ENCODE measurements at places on chromosomes 13 and 19.
A peak's percentile ranks its signal among the peaks of the same experiment; 100 is the strongest.

DNA sequence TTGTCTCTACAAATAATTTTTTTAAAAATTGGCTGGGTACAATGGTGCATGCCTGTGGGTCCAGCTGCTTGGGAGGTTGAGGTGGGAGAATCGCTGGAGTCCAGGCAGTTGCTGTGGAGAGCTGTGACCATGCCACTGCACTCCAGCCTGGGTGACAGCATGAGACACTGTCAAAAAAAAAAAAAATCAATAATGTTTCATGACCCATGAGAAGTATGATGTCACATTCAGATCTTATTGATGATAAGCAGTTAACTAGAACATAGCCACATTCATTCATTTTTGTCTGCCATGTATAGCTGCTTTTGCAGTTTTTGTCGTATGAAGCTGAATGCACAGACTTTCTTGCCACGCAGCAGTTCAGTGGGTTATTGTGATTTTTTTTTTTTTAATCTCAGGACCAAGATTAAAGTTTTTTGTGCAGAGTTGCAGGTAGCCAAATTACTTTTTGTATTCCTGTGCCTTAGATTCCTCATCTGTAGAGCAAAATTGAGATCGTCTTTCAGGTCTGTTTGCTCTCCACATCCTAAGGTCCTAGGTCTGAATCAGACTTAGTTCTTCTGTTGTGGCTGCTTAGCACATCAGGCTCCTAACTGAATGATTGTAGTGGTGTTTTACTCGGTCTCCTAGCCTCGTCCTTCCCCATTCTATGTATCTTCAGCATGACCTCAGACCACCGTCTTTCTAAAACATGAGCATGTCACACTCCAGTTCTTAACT is 145.2 kb downstream of the GGACT start:
- DNase-seq, result no peak

DNA sequence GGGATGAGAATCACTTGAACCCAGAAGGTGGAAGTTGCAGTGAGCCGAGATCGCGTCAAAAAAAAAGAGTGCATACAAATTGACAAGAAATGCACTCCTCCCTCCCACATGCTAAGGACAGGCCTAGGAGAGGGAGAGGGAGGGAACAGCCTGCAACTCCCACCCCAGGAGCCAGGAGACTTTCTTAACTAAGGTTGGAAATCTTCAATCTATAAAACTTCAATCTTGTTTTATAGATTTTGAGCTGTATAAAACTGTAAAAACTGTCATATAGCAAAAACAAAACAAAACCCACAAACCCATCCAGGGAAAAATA is 1.3 kb upstream of the SYCN start:
- DNase-seq, result no peak

DNA sequence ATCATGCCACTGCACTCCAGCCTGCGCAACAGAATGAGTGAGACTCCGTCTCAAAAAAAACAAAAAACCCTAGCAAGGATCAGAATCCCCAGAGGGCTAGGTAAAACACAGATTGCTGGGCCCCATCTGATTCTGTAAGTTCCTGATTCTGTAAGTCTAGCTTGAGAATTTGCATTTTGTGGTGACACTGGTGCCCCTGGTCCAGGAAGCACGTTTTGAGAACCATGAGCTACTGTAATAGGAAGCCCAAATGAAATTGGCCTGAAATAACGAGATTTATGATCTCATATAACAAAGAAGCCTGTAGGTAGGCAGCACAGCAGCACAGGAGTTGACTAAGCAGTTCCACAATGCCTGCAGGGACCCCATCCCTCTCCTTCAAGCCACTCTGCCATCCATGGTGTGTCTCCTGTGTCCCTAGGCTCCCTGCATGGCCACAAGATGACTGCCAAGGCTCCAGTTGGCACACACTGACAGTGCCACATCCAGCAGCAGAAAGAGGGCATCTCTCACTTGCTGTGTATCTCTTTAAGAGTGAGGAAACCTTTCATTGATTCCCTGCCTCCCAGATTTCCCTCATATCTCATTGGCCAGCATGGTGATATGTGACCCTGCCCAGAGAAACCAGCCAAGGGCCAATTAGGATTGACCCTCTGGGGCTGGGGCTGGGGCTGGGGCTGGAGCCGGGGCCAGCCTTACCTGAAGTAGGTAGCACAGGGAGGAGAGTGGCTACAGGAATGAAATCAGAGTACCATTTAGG is 21.7 kb downstream of the SIPA1L3 start:
- DNase-seq, result no peak

DNA sequence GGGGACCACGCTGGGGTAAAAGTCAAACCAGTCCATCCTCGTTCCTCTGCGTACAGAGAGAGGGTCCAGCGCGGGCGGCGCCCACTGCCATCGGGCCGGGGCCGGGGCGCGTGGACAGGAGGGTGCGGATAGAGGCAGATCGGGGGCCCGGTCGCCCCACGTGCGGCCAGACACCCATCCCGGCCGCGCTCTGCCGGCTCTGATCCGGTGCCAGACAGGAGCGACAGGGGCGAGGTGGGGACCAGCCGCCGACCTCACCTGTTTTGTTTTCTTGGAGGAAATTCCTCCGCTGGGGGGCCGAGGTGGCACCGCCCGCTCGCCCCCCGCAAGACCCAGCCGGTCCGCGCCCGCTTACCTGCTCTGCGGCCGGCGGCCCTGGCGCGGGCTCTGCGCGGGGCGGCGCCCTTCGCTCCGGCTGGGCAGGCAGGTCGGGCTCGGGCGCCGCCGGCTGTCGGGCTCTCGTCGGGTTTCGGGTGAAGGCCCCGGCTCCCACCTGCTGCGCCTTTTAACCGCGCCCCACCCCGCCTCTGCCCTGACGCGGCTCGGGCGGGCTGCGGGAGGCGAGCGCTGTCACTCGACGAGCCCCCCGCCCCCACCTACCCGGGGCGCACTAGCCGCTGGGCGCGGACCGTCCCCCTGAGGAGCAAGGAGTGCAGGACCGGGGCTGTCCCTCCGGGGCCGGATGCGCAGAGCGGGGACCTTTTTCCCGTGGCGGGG is at the start of gene GJB6:
Gene GJB6, minus strand, starts transcription at position 481 of the 717 bp plus-strand sequence. CDS start 8,839 bp downstream, outside the sequence.
- no peak for DNase-seq

DNA sequence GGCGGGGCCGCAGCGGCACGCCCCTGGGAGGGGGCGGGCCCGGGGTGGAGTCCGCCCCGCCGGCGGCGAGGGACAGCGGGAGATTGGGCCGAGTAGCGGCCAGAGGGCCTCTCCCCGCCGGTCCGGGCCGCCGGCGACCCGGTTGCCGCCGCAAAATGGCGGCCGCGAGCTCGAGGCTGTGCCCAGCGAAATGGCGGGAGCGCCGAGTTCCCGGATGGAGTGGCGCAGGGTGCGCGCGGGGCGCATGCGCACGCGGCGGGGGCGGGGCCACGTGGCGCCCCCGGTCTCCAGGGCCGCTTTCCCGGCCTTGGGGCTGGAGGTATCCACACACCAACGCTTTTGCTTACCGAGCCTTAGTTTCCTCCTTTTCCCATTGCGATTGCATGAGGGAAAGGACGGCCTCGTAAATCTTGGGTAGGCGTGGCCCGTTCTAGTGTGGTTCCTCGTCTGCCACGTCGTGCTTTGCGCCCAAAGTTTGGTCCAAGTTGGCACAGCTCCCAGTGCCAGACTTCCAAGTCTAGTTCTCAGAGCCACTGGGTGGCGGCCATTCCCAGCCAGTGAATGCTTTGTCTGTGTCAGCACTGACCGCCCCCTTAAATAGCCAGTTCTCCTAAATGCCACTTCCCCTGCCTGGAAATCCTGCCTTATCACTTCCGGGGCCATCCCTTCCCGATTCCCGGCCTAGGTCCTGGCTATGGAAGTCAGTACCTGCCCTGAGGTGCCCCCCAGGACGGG is 513 bp downstream of the CIRBP start:
- peak; percentile 83 for DNase-seq

DNA sequence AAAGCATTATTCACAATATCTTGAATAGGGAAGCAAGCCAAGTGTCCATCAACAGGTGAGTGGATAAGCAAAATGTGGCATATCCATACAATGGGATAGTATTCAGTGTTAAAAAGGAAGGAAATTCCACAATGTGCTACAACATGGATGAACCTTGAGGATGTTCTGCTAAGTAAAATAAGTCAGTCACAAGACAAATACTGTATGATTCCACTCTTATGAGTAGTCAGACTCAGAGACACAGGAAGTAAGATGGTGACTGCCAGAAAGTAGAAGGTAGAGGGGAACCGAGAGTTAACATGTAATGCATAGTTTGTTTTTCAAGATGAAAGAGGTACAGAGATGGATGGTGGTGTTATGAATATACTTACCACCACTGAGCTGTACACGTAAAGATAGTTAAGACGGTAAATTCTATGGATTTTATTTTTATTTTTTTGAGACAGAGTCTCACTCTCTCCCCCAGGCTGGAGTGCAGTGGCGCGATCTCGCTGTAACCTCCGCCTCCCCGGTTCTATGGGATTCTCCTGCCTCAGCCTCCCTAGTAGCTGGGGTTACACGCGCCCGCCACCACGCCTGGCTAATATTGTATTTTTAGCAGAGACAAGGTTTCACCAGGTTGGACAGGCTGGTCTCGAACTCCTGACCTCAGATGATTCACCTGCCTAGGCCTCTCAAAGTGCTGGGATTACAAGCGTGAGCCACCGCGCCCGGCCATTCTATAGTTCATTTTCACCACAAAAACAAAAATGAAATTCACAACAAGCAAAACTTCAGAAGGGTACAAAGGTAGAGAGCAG is 1.0 kb upstream of the CHAMP1 start:
- no peak for DNase-seq

DNA sequence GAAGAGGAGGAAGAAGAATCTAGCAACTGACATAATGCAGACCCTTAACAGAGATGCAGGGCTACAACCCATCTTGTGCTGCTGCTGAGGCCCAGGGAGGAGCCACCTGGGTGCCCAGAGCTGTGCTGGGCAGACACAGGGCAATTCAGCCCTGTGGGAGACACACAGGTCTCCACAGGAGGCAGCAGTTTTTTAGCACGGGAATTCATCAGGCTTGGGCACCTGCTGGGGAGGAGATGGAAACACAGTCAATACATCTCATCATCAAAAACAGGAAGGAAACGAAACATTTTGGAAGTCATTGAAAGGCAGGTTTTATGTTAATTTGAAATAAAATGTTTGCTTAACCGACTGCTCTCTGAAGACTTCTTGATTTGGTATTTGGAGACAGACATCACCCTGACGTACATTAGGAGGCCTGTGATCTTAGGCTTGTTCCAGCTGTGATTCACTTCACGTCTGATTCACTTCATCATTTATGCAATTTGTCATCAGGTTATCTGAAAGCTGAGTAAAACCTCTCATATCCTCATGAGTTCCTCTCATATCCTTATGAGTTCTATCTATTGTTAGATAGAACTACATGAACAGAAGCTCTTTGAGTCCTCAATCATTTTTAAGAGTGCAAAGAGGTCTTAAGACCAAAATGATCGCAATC is 77.4 kb downstream of the CYSLTR2 start:
- no peak for DNase-seq

GRCh38 chr13:52345048-52345447 is 60.9 kb downstream of the THSD1 start:
- DNase-seq, result no peak

DNA sequence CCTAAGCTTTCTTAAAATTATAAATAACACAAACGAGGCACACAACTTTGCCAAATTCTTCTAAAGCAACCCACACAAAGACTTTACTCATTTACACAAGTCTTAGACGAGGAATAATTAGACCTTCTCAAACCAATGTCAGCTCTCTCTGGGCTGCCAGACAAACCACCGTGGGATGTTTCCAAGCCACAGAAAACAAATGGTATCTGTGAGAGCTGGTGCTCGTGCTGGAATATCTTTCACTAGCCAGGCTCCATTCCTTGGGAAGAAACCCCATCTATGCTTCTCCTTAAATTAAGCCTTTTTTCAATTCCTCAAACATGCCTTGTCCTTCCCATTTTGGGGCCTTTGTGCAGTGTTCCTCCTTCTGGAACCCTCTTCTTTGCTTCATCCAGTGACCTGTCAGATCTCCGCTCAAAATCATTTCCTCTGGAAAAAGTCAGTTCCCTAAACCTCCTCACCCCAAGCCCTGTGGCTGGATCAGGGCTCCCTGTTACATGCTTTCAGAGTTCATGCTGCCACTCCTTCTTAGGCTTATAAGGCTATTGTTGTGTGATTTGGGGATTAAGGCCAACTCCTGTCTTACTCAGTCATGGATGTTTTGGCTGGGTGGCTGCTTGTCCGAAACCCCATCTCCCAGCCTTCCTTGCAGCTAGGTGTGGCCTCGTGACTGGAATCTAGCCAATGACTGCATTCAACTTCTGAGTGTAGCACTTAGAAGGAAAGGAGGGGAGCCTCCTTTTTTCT is 64.2 kb upstream of the GTF2F2 start:
- no peak for DNase-seq

GRCh38 chr13:96020155-96020575 is 33.0 kb downstream of the UGGT2 start:
- DNase-seq, result no peak

GRCh38 chr13:87274209-87274819 is 396.9 kb upstream of the SLITRK5 start:
- no peak for DNase-seq

- DNase-seq, result peak; percentile 8
Measured at GRCh38 chr13:31431722-31432137, 232.0 kb downstream of the B3GLCT start.

- peak; percentile 61 for DNase-seq
Measured at GRCh38 chr13:110914331-110915056, 375 bp downstream of the ANKRD10 start.

GRCh38 chr13:109971006-109971405 is 184.6 kb upstream of the IRS2 start:
- no peak for DNase-seq

- DNase-seq, result no peak
Measured at GRCh38 chr13:44759384-44760360, 183.5 kb upstream of the TSC22D1 start.

- DNase-seq, result no peak
Measured at GRCh38 chr13:77310161-77310560, 16.7 kb downstream of the MYCBP2 start.

Data from effector CD4-positive, alpha-beta T cell (primary cell).